ENCODE measurements at places on chromosomes 3 and 15.

DNA sequence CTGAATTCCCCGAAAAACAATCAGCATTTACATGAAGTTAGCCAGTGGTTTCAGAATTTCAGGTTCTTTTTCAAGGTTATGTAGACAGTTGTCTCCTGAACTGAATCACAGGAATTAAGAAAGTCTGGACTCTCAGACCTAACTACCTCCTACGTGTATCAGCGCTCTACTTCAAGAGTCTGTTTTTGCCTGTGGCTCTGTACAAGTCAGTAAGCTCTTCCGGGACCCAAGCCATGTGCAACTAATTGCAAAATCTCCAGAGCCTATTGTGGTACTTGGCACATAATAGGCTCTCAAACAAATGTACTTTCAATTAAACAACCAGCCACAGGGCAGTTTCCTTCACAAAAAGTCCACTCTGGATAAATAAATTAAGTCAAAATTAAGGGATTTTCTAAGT lies 414.2 kb downstream of the PDCD6IP start:
- DNase-seq: no peak

DNA sequence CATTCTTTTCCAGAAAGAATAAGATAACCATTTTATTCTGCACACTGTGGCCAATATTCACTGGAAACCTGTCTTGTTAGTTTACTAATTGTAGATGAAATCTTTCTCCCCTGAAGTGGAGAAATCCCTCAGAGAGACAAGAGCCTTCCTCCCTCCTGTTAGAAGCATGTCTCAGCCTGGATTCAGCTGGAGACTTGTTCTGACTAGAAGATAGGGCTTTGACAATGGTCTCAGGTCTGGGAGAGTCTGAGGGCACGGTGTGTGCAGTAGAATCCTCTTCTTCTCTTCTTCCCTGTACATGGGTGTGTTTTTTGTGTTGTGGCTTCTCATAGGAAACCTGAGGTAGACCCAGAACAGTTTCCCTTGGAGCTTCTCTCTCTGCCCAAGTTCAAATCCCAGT lies 19.9 kb downstream of the CCK start:
- DNase-seq: no peak

DNA sequence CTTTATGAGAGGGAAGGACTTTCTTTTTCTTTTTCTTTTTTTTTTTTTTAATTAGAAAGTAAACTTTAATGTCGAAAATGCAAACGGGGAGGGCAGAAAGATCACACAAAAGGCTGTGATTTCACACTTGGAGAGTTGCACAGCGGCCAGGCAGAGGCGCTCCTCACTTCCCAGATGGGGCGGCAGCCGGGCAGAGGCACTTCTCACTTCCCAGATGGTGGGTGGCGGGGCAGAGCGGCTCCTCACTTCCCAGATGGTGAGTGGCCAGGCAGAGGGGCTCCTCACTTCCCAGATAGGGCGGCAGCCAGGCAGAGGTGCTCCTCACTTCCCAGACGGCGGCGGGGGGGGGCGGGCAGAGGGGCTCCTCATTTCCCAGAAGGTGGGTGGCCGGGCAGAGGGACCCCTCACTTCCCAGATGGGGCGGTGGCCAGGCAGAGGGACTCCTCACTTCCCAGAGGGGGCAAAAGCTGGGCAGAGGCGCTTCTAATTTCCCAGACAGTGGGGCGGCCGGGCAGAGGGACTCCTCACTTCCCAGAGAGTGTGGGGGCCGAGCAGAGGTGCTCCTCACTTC lies 88.6 kb downstream of the ATP2B2 start:
- DNase-seq: no peak

GRCh38 chr15:82571722-82572222 lies 31.5 kb upstream of the RPS17 start:
- no peak for DNase-seq

- DNase-seq: no peak
Observed at GRCh38 chr3:8938021-8938420, 25.3 kb downstream of the RAD18 start.

- DNase-seq: no peak
Observed at GRCh38 chr3:119831022-119831421, 49.1 kb downstream of the NR1I2 start.

DNA sequence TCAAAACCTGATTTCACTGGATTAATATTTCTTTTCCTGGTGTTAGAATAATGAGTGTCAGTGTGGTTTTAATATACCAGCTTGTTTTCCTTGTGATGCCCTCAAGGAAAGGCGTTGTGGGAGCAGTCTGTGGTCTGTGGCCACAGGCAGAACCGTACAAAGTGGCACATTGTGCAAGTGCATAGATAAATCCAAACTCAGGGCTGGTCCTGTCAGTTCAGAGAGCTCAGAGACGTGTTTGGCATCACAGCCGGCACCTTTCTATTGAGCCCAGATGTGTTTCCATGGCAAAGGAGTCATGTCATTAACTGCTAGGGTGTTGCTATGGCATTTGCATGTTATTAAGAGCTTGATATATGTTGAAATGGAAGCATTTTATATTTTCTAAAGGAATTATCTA lies 289.9 kb upstream of the RASGRP1 start:
- no peak for DNase-seq
